Esophagus squamous epithelium (tissue), 5 donors: ENCODE measurements at places on chromosomes 2 and 18.

- no peak for DNase-seq
These were observed 15.4 kb upstream of the STAT4 start for GRCh38 chr2:191166111-191166755.

- DNase-seq = no peak
These were observed 206.6 kb downstream of the AGPS start for GRCh38 chr2:177599139-177599688.

- DNase-seq = no peak
These were observed 234.6 kb upstream of the CDH19 start for GRCh38 chr18:66838340-66838987.

- DNase-seq = no peak
These were observed 13.9 kb upstream of the MBP start for GRCh38 chr18:77146249-77147080.

- no peak for DNase-seq
These were observed 143.1 kb downstream of the SETBP1 start for GRCh38 chr18:44823782-44824181.

DNA sequence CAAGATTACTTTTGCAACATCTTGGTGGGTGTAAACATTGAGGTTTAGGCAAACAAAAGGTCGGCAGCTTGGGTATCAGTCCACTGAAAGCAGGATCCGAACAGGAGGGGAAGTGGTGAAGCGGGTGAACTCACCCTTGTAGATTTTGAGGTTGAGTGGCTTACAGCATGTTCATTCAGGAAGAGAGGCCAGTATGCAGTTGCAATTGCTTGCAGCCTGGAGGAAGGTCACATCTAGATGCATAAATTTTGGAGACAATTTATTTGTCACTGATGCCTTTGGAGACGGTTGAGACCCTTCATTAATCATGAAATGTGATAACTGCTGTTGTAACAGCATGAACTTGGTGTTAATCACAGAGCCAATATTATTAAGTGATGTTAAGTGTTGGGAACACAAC, 131.1 kb downstream of the LTBP1 start:
- DNase-seq = no peak

GRCh38 chr2:3466482-3466863, 52.9 kb downstream of the ADI1 start:
- DNase-seq = no peak

- no peak for DNase-seq
These were observed 114.7 kb downstream of the TNS1 start for GRCh38 chr2:217887841-217888701.

GRCh38 chr2:129481306-129482219, 497.9 kb upstream of the RAB6C start:
- DNase-seq = no peak

DNA sequence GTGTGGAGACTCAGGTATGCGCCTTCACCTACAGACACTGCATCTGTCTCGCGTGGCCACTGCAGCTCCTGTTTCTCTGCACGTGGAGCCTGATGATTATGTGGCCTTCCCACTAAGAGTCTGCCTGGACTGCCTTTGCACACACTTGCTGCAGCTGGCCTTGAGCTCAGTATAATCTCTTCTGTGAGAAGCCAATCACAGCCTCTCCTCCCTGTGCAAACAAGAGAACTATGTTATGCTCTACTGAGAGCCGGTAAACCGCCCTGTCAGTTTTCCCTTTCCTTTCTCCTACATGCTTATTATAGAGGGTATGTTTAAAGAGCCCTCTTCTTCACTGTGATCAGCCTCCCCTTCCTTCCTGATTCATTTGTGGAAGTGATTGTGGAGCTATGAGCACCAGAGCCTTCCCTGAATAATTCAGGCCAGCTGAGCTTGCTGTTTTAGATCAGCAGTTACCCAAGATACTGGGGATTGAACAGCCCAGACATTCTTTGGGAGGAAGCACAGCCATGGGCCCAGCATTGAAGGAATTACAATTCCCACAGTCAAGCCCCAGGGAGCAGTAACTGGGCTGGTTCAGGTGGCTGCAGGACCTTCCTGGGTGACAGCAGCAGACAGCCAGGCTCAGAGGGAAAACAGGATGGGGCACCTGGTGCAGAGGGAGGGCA, 3.7 kb upstream of the TGFA start:
- no peak for DNase-seq

DNA sequence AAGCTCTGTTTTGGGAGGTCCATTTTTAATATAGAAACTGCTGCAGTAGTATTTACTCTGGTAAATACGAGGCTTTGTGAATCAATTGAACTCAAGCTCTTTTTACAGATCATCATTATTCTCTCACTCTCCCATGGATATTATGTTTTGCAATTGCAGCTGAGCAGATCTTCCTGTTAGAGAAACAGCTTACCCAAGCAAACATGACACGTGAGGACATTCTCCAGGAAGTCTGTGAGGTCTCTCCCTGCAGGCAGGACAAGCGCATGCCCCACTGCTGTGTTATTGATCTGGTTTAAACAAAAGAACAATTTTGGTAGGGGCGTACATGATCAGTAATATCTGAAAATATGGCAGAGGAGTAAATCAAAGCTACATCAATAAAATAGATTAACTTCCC, 72.1 kb downstream of the COL6A3 start:
- DNase-seq = no peak

DNA sequence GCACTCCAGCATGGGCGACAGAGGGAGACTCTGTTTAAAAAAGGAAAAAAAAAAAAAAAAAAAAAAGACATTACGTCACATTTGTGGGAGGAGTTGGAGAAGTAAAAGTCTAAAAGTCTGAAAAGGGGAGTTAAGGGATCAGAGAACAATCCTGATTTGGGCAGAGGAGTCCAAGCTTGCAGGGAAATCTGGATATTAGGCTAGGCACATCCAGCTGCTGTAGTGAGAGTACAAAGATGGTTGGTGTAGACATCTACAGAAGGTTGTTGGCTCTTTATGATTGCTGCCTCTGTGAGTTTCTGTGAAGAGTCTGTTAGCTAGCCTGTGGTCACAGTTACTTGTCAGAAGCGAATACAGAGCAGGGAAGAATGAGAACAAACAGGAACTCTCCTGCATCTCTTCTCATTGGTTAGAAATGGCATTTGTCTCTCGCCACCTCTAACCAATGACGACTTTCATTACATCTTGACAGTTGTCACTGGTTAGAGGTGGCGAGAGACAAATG, 3.3 kb upstream of the OSBPL6 start:
- DNase-seq = no peak

GRCh38 chr18:68925268-68925667, 127.4 kb downstream of the CCDC102B start:
- no peak for DNase-seq

- DNase-seq = no peak
These were observed 14.5 kb upstream of the CIB4 start for GRCh38 chr2:26655611-26656195.

DNA sequence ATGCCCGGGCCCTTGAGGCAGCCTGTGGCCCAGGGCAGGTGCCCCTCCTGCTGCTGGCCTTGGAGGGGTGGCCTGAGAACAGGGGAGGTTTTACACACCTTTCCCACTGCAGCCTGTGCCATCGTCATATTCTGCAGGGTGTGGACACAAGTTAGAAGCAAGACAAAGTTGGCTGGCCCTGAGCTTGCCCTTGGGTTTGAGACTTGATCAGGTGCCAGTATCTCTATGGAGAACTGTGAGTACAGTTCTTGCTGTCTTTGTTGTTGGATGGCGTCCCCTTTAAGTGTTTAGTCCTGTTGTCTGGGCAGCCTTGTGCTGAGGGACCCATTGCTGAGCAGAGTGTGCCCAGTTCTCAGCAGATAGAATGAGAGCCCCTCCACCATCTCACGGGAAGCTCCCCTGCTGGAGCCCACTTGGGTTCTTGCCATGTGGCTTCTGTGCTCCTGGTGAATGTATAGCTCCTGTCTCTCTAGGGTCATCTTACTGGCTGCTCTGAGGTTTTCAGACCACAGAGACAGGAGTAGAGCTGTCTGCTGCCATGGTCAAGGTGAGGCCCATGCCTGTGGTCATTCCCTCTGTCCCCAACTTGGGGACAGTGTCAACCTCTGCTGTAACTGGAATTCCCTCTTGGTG, 115.9 kb downstream of the SH3RF3 start:
- no peak for DNase-seq

GRCh38 chr2:198203336-198204069, 399.1 kb downstream of the PLCL1 start:
- no peak for DNase-seq

GRCh38 chr2:194319222-194319992, 1337.6 kb upstream of the SLC39A10 start:
- DNase-seq = no peak

- DNase-seq = no peak
These were observed 364.6 kb downstream of the LRP1B start for GRCh38 chr2:141766225-141766624.

DNA sequence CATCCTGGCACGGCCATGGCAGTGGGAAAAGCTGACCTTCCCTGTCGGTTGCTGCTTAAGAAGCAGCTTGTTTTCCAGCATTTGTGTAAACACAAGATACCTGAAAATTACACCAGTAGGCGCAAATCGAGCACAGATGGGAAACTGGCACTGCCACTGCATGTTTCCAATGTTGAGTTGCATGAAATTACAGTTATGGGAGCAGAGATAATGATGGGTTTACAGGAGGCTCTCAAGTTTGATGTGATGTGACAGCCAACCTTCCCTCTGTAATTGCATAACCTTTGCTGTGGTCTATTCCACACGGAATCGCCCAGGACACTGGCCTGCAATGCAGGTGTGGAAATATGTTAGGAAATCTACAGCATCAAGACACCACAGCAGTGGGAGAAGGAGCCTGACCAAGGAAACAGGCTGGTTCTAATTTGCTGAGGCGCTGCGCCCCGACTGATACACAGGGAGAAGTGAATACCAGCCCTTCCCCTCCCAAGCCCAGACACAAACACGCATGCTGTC, 17.4 kb downstream of the GPR45 start:
- DNase-seq = no peak

DNA sequence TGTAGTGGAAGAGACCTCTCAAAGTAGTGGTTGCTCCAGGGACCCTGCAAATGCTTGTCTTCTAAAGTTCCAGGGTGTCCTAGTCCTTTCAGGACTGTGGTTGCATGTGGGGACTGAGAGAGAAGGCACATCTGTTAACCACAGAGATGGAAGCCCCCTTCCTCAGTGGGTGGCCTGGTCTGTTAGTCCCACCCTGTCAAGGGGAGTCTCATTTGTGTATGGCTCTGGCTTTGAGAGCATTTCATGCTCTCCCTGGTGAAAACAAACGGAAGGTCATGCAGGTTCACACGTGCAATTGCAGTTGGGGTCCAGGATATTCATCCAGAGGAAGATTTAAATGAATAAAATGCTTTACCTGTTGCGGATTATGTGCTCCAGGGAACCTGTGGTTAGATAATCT, 219.6 kb downstream of the PRKCE start:
- DNase-seq = no peak

DNA sequence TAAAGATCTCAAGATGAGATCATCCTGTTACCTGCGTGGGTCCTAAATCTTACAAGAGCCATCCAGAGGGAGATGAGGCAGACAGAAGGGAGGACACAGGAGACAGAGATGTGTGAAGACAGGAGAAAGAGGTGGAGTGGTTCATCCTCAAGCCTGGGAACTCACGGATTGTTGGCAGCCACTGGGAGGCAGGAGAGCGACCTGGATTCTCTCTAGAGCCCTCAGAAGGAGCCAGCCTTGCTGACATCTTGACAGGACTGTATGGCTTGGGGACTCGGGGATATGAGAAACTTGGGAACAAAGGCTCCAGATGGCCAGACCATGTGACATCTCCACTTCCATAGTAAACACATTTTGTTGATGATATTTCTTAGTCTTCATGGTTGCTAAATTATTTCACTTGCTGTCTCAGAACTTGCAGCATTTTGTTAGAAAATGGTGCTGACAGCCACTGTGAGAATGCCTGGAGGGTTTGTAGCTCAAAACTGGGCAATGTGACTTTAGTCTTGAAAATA, 57.8 kb upstream of the MC2R start:
- DNase-seq = no peak

- no peak for DNase-seq
These were observed 771.9 kb downstream of the ERBB4 start for GRCh38 chr2:211766689-211767088.

- no peak for DNase-seq
These were observed 109.5 kb downstream of the DYNAP start for GRCh38 chr18:54700580-54700979.

DNA sequence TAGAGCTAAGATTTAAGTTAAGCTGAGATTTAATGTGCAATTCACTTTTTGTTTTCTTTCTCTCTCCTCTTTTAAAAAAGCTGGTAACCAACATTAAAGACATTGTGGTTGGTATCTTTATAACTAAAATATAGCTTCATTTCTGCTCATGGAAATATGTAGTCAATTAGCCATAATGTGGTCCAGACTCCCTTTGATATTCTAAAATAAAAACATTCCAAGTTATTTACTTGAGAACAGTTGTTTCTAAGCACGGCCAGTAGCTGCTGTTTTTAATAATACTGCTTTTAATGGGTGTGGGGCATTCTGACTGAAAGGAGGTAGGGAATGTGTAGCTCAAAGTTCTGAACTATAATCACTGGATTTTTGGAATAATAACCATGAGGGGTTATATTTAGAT, 183.3 kb upstream of the FBXO11 start:
- no peak for DNase-seq

DNA sequence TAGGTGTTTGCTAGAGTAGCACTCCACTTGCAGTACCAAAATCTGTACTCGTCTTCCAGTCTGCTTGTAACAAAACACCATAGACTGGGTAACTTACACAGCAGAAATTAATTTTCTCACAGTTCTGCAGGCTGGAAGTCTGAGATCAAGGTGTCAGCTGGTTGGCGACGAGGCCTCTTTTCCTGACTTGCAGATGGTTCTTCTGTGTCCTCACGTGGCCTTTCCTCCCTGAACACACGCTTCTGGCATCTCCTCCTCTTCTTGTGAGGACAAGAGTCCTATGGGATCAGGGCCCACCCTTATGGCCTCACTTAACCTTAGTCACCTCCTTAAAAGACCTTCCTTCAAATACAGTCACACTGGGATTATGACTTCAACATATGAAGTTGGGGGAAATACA, 493.5 kb upstream of the MYT1L start:
- DNase-seq = no peak

GRCh38 chr18:3728704-3729437, 278.9 kb downstream of the TGIF1 start:
- no peak for DNase-seq

GRCh38 chr2:196592911-196593881, 46.3 kb upstream of the CCDC150 start:
- DNase-seq = no peak

- no peak for DNase-seq
These were observed 37.6 kb upstream of the IL1RL1 start for GRCh38 chr2:102273619-102274211.

GRCh38 chr18:40120356-40120755, 1834.7 kb upstream of the PIK3C3 start:
- no peak for DNase-seq
